ENCODE measurements at places on chromosomes 1 and 21.

- DNase-seq: peak; percentile 1
Observed at GRCh38 chr1:233569636-233570035, 44.3 kb upstream of the KCNK1 start.

GRCh38 chr1:17318262-17318661 is 10.3 kb downstream of the PADI4 start:
- DNase-seq: no peak

- no peak for DNase-seq
Observed at GRCh38 chr21:35699361-35699760, 361.0 kb downstream of the SETD4 start.

DNA sequence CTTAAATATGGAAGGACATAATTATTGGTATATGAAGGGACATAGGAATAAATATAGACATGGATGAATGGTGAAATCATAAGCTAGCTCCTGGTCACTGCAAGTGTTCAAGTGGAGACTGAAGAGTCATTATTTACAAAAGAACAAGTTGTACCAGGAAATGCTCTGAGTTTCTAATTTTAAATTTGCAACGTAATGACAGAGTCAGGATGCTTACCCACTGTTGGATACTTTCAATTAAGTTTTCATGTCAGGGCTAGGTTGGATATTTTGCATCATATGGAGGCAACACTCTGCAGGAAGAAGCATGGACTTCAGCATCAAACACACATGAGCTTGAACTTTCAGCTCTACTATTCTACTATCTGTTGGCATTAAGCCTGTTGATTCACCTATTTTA is 499.6 kb upstream of the C1orf87 start:
- no peak for DNase-seq

GRCh38 chr1:83796409-83796808 is 202.5 kb downstream of the TTLL7 start:
- DNase-seq: no peak

DNA sequence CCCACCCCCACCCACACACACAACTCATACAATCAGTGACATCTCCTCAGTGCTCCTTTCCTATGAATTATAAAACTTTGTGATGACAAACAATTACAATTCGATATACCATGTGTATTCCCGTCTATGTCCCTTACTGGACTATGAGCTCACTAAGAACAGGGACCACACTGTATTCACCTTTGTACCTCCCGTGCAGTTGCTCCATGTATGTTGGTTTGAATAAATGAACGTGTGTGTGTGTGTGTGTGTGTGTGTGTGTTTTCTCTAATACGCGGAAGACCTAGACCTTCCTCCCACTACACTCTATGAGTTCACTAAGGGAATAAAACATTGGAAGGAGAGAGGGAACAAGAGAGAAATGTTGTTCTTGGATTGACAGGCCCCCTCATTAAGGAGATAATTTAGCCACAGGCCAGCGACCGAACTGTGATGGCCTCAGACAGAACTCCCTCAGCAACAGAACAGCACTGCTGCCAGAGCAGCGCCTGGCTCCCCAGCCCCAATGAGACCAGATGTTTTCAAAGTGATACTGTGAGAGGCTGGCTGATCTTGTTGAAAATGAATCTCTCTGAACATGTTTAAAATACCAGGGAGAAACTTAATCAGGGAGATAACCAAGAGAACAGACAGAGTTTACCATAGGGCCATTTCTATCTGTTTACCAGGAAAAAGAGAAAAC is 21.7 kb downstream of the BCAR3 start:
- DNase-seq: peak; percentile 50

DNA sequence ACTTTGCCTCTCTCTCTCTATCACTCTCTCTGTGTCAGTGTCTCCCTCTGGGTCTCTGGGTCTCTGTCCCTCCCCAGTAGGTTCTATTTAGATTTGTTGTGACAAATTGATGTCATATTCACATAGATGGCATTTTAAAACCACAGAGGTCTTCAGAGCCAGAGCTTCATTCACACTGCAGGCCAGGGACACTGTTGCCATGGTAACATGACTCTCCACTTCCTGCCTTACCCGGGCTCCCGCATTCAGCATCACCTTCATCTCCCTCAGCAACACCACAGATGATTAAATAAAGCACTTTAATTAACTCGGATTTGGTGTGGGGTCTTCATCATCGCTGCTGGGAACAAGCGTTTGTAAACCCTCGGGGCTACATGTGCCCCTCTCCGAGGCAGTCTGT is 132.6 kb downstream of the ETS2 start:
- DNase-seq: no peak

DNA sequence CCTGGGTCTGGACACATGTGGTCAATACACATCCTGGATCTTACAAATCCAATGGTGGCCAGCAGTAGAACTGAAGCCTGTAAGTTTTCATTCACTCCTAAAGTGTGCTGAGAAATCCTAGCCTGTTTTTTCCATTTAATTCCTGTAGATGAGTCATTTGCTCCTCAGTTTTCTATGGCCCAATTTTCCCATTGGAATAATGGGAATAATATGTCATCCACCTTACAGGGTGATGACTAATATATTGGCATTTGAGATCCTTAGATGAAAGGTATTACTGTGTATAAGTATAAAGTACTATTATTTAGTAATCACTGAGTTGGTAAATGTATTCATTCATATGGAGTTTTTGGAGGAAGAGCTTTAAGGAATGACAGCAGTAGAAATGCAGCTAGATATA is 89.7 kb upstream of the ADAR start:
- DNase-seq: no peak

DNA sequence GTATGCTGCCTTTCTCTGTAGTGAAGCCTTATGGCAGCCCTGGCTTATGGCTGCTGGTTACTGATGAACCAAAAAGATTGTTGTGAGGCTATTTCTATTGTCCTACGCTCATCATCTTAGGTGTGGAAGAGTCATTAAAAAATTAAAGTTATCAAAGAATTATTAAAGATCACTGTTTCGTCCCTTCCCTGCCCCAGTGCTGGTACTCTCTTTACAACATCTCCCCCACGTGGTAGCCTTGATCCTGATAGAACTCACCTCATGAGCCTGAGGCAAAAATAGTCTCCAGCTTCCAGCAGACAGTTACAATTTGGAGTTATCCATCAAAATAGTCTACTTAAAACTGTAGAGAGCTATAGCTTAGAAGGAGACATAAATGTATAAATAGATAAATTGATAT is 201.5 kb downstream of the S1PR1 start:
- DNase-seq: no peak

- no peak for DNase-seq
Observed at GRCh38 chr1:221704306-221704705, 37.6 kb downstream of the DUSP10 start.

DNA sequence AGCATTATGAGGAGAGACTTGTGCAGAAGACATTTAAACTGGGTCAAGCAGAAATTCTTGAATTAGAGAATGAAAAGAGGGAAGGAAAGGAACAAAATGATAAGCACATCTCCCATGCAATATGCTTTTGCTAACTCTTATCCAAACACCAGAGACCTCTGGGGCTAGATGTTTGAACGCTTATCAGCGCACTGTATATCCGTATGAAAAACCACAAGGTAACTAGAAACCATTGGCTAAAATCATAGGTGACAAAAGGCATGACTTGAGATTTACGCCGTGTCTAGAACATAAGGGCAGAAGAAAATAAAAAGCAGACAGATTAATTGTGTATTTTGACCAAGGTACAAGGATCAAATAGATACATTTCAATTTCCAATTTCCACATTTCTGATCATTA is 38.0 kb upstream of the TIAM1 start:
- no peak for DNase-seq

- no peak for DNase-seq
Observed at GRCh38 chr1:64757213-64757612, 12.3 kb downstream of the RAVER2 start.

DNA sequence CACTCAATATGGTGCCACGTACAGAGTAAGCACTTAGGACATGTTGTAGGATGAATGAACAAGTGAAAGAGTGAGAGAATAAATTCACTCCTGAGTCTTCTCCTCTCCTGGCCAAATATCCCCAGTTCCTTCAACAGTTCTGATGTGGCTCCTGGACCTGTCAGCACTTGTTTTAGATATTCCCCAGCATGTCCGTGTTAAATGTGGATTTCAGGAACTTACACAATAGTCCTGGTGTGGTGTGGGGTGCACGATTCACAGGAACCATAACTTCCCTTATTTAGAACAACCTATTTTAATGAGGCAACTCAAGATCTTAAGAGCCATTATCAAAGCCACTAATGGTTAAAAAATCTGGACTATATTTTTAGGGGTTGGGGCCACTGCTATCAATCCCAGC is 39.0 kb upstream of the MYSM1 start:
- no peak for DNase-seq

- DNase-seq: peak; percentile 18
Observed at GRCh38 chr21:39845571-39846130, 21.6 kb upstream of the PCP4 start.

DNA sequence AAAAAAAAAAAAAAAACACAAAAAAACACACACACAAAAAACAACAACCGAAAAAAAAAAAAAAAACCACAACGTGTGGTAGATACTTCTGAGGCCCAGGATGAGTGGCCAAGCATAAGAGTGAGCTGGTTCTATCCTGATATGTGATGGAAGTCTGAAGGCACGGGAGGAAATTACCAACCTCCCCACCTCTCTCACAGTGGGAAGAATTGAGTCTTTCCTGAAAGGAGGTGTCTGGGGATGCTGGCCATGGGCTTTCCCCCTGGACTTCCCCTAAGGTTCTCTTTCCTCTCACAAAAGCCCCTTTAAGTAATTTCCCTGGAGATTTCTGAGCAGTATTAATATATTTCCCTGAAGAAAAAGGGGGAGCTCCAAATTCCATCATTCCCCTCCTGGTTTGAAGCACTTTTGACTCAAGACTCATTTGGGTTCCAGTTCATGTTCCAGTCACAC is 5.2 kb downstream of the TMCC2 start:
- no peak for DNase-seq

DNA sequence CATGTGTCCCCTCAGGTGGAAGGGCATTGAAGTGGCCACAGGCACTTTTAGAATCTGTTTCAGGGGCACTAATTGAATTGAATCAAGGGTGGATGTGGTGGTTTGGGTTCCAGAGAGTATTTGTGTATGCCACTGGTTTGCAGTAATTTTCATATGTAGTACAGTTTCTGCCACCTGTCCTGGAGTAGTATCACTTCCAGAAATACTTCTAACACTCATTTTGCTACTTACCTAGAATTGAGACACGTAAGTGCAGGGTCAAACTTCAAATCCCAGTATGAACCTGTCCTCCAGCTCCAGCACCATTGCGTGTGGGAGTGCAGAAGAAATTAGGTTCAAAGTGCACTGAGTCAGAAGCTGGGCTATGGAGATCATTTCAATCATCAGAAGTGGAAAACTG is 26.8 kb downstream of the RSPH1 start:
- no peak for DNase-seq

GRCh38 chr1:96073100-96073499 is 648.5 kb upstream of the PTBP2 start:
- DNase-seq: no peak

- DNase-seq: no peak
Observed at GRCh38 chr1:66652556-66652955, 99.7 kb upstream of the DYNLT5 start.

DNA sequence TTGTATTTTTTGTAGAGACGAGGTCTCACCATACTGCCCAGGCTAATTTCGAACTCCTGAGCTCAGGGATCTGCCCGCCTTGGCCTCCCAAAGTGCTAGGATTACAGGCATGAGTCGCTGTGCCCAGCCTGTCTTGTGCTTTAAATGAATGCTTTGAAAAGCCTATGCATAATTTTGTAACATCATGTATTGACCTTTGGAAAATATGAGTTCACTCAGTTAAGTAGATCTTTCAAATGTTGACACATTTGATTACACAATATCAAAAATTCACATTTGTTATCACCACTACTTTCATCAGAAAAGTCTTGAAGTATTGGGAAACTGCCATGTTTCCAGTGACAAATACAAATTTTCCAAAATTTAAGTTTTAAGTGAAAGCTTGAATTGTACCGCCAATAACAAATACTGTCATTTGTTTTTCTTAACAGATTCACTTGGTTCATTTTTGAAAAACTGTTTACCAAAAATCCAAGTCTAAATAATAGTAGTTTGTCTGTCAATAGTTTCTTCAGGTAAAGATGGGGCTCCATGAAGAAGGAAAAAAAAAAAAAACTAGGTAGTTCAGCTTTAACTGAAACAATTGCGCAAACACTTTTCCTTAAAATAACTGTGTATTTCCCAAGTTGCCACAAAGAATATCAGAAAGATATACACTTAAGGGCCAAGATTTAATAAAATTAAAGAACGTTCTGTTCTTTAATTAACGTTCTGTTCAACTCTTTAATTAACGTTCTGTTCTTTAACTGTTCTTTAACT is 233.2 kb upstream of the NR5A2 start:
- DNase-seq: no peak

- no peak for DNase-seq
Observed at GRCh38 chr21:16590186-16590585, 860.4 kb downstream of the USP25 start.

- DNase-seq: no peak
Observed at GRCh38 chr1:162538815-162539431, 22.6 kb upstream of the UAP1 start.

DNA sequence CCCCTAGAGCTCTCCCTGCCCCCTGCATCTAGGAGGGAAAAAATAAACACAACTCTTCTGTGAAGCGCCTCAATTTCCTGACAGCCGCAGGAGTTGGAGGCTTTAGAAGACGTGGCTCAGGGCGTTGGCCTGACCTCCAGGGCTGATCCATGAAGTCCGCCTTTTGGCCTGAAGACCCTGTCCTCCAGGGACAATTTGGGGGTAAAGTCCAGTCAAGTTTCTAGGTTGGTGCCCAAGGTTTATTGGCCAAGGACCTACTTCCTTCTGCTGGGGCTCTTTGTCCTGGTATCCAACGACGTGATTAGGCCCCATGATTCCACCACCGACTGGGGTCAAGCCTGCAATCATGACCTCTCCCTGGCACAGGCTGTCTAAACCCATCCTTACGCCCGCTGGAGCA is 54.9 kb downstream of the PTPRF start:
- no peak for DNase-seq

- no peak for DNase-seq
Observed at GRCh38 chr1:155529109-155529508, 33.5 kb downstream of the ASH1L start.

GRCh38 chr1:170993151-170993550 is 57.8 kb downstream of the MROH9 start:
- DNase-seq: no peak

DNA sequence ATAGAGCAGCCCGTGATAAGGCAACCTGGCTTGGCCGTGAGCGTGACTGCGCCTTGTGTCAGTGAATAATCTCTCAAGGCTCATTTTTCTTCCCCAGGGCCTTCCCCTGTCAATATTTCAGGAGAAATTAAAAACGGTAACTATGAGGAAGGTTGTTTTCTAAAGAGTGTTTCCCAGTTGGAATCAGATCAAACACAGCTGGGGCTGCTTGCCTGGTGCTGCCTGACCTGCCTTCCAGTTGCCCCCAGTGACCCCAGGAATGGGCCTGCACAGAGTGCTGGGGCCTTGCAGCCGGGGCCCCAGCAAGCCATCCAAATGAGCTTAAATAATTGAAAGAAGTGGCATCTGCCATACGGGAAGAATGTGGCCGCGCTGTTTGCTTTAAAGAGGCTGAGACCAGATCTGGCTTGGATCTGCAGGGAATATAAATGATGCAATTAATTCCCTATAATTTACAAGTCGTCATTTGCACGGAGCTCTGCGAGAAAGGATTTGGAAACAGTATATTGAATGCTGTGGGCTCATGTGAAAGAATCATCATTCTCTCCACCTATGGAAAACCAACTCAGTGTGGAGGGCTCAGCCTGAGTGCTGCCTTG is 203.9 kb downstream of the C1orf94 start:
- no peak for DNase-seq

Data from tongue (tissue), 3 donors.